Stimulated activated CD8-positive, alpha-beta memory T cell treated with anti-CD3 and anti-CD28 coated beads, Interleukin-15, amount 100 ng/mL, for 4 hours (primary cell): ENCODE measurements at places on chromosomes 7 and 10.

GRCh38 chr7:42314696-42315095 lies 77.7 kb upstream of the GLI3 start:
- no peak for DNase-seq

DNA sequence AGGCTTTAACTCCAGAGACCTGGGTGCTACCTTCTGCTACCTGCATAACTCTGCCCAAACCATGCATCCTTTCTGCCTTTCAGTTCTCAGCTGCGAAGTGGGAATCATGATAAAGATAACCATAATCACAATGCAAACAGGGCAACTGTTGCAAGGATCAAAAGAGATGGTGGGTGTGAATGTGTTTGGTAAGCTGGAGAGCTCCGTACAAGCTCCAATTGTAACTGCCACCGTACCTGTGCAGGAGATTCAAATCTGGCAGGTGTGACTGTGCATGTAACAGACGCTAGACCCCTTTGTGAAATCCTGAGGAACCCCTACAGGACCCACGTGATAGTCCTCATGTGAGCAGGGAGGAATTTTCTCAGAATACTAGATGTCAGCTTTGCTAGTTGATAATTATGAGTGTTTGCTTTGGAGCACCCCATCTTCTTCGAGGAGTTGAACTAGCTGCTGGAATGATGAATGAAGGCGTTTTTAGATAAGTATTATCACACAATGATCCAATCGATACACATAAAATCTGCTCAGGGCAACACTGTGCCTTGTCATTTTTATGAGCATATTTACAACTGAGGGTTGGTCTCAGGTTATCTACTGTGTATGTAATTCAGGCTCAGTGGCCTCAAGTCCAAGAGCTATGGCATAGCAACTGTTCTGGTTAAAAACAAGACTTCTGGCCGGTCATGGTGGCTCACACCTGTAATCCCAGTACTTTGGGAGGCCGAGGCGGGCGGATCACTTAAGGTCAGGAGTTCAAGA lies 15.4 kb upstream of the FRAT2 start:
- no peak for DNase-seq

GRCh38 chr7:47480576-47481538 lies 101.1 kb downstream of the TNS3 start:
- DNase-seq: no peak

GRCh38 chr7:1170741-1171501 lies 10.9 kb upstream of the ZFAND2A start:
- no peak for DNase-seq

GRCh38 chr7:2386964-2387669 lies 16.3 kb upstream of the CHST12 start:
- no peak for DNase-seq

- peak; percentile 42 for DNase-seq
These were observed 262.8 kb upstream of the KLF14 start for GRCh38 chr7:130996833-130997231.

DNA sequence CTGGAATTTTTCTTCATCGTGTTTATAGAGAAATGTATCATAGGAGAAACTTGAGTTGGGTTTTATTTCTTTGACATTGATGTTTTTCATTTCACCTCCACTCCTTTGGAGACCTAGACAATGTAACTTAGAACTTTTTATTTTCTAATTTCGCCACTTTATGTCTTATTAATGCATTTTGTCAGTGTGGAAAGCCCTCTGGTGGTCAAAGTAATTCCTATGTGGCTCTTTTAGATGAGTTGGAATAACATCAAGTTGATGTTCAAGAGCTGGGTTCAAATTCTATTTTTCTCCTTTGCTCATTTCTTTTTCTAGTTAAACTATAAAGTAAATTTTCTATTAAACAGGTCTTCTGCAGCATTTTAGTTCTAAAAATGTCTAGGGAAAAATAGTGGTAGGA lies 478.6 kb downstream of the LRMDA start:
- DNase-seq: no peak

DNA sequence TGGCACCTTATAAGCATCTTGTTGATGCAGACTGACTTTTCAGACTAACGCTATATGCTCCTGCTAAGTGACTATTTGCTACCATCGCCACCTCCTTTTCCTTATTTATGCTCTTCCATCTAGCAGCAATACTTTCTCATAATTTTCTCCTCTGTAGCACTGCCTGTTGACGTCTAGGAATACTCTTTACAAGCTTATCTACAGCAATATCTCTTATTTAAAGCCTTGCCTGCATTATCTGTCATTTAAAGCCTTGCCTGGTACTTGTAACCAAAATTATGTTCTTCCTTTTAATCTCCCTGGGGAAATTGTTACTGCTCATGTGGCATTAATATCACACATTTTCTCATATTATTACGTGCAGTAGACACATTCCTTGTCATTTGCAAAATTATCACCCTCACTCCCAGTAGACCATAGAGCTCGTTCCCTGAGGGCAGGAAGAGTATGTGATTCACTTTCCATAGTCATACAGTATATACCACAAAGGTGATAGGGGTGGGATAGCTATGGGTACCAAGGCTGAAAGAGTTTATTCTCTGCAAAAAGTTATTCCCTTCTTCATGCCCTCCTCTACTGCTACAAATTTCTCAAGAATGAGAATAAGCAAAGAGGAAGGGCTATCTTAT lies 359.7 kb upstream of the PCDH15 start:
- DNase-seq: no peak

GRCh38 chr7:106101726-106102125 lies 10.4 kb downstream of the SYPL1 start:
- DNase-seq: no peak

- DNase-seq: no peak
These were observed 113.4 kb downstream of the JAZF1 start for GRCh38 chr7:28067171-28067570.

- DNase-seq: no peak
These were observed 252.0 kb downstream of the PTEN start for GRCh38 chr10:88115407-88115806.

GRCh38 chr10:95423164-95424005 lies 132.6 kb upstream of the PDLIM1 start:
- no peak for DNase-seq

DNA sequence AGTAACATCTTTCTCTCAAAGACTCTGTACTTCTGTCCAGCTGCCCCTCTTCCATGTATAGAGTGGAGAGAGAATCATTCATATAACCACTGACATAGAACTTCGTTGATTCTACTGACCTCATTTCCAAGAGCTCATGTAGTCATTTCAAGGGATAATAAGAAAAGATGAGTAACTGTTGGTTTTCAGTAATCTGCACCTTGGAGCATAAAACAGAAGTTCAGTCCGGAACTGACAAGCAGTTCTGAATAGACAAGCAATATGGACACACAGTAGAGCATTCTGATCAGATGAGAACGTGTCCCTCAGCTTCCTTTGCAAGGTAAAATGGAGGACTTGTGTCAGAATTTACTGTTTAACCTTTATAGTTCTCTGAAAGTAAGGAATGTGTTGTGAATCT lies 847.1 kb downstream of the REEP3 start:
- no peak for DNase-seq

DNA sequence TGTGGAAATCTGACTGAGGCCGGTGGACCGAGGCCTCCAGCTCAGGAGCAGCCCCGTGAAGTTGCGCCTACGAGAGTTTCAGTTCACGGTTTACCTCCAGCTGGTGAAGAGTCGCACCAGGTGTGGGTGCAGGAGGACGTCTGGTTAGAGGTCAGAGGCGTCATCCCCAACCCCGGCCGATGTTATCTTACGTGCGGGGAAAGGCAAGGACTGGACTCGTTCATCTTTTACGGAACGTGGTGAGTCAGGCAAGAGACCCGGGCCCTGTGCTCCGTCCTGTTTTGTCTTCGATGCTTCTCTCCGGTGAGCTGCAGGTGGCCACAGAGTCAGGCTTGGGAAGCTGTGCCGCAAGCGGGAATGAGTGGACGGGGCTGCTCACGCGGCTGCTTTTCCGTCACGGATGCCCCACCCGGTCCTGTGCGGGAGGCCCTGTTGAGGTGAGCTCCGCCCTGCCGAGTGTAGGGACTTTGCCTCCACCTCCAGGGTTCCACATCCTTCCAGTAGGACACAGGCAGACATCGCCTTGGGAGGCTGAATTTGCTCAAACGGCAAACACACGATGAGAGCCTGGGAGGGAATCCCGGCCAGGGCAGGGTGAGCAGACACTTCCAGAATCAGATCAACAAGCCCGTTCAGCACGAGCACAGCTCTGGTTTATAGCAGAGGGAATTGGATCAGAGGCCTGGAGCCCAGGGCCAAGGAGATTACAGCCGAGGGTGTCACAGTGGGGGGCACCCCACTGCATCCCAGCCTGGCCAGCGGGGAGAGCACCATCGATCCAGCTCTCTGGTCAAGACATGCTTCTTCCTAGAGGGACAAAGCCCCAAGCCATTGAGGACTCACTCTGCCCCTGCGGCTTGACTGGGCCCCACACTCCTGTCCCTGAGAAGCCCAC lies 50.1 kb upstream of the INPP5A start:
- no peak for DNase-seq

DNA sequence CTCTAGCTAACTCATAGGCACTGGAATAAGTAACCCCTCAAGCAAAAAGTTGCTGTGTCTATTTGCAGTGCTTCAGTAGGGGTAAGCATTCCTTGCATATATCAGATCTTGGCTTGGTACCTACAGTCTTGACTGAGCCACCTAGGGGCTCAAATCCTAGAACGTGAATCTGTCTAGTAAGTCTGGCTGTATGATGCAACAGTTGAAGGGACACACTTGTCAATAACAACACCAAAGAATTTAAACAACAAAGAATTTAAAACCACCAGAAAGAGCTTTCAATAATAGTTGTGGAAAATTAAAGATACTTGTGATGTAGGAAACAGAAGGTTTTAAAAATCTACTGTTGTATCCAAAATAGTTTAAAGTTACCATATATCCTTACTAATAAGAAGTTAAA lies 65.4 kb downstream of the EBLN1 start:
- no peak for DNase-seq
